ENCODE measurements at places on chromosomes 1 and 21.
A peak's percentile ranks its signal among the peaks of the same experiment; 100 is the strongest.

- no peak for DNase-seq
These were observed 214.7 kb downstream of the ADGRL2 start for GRCh38 chr1:82015444-82015843.

DNA sequence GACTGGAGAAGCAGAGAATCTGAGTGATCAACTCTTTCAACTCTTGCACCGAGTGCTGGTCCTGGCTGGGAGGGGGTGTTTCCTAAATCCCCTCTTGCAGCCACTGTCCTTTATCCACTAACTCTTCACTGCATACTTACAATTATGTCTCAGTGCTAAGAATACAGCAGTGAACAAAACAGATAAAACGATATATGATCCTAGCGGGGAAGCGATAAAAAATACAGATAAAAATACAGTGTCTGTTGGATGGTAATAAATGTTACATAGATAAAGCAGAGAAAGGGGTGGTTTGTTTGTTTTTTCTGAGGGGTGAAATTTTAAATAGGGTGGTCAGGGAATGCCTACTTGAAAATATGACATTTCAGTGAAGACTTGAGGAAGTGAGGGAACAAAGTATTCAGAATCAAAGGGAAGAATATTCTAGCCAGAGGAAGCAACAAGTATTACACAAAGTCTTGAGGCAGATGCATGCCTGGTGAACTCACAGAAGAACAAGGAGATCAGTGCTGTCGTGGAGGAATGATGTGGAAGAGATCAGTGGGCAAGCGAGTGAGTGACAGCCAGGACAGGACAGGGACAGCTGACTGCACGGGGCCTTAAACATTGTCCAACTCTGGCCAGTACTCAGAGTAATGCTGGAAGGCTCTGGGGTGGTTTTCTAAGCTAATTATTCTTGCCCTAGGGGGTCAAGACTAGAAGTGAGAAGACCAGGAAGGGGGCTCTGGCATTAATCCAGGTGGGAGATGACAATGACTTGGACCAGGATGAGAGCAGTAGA, 110.0 kb downstream of the APP start:
- no peak for DNase-seq

- no peak for DNase-seq
These were observed 504.7 kb downstream of the NUF2 start for GRCh38 chr1:163826500-163826899.

DNA sequence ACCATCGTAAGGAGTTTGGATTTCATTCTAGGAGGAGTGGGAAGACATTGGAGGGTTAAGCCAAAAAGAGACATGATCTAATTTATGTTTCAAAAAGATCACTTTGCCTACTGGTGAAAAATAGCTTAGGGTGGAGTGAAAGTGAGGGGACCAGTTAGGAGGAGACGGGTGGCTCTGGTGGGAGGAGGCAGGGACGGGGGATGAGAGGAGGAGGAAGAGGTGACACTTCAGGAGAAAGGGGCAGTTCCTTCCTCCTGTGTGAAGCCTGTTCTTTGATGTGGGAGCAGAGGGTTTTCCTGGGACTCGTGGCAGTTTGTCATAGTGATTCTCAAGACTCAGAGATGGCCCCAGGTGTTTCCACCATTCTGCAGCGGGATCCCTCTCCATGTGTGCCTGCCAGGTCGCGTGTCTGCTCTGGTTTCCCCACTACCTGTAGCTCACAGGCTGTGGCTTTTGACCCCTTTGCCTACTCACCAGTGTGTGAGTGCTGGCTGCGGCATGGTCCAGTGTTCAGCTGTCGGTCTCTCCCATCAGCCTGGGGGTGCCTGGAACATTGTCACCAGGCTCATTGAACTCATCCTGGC, 102.4 kb downstream of the CNIH3 start:
- no peak for DNase-seq

- DNase-seq, result no peak
These were observed 111.2 kb downstream of the FASLG start for GRCh38 chr1:172770071-172770470.

- peak; percentile 69 for DNase-seq
These were observed at the start of gene VAMP4 for GRCh38 chr1:171741872-171742576. TSS of gene VAMP4 (minus strand) at chr1:171742065. CDS start at chr1:171738414, 3,651 bp downstream.

DNA sequence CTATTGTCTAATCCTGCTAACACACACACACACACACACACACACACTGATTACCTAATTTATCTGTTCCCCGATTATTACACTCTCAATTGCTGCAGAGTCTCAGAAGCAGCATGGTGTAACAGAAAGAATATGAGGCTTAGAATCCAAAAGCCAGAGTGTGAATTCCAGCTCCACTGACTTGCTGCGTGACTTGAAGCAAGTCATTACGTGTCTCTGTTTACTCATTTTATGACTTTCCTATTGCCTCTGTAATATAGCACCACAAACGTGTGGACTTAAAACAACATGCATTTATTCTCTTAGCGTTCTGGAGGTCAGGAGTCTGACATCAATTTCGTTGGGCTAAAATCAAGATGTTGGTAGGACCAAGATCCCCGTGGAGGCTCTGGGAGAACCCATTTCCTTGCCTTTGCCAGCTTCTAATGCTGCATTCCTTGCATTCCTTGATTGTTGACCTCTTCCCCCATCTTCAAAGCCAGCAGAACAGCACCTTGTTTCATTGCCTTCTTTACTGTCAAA, 55.9 kb upstream of the ATP5PO start:
- no peak for DNase-seq

DNA sequence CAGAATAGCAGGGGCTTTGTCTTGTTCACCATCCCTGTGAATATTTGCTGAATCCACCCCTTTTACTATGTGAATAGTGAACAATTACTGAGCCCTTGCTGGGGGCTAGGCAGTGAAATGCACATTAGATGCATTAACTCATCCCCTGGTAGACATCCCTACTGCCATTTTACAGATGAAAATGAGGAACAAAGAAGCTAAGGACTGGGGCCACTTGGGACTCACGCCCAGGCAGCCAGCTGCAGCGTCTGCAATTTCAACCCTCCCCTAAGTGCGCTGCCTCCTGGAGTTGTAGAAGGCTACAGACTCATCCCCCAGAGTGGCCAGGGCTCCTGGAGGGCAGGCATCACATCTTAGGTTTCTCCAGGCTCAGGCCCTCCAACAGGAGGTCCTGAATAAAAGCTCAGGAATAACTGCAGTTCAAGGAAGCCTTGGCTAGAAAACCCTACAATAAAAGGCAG, 31.6 kb downstream of the CAPZB start:
- DNase-seq, result no peak

DNA sequence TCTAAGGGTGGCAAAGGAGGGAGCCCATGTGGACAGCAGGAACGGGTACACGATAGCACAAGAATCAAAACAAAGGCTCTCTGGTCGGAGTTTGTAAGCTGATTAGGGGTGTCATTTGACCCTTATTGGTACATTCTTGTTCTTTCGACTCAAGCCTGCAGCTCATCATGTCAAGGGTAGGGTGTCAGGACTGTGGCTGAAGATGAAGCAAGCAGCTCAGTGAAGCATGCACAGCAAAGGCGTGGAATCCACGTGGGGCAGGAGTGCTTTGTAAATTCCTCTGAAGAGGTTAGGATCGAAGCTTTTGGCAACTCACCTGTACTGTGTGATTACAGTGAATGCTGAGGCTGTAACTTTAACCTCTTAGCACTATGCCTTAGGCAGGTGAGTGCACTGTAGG, 4.7 kb upstream of the ABCB10 start:
- no peak for DNase-seq

DNA sequence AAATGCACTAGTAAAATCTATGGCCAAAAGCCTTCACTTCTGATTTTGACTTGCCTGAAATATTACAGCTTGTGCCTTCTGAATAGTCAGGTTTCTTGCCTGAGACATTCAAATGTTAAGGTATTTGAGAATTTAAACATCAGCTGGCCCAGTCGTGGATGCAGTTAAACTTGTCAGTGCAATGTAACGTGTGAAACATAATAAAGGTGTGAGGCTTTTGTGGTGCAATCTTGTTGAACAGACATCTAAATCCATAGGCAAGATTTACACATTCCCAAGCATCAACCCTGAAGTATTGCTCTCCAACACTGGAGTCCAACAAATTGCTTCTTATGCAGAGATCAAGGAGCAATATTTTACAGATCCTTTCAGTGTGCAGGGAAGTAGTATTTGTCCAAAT, 4.4 kb downstream of the CCN1 start:
- DNase-seq, result no peak

GRCh38 chr1:207084701-207085180, 3.9 kb upstream of the C4BPB start:
- DNase-seq, result no peak

DNA sequence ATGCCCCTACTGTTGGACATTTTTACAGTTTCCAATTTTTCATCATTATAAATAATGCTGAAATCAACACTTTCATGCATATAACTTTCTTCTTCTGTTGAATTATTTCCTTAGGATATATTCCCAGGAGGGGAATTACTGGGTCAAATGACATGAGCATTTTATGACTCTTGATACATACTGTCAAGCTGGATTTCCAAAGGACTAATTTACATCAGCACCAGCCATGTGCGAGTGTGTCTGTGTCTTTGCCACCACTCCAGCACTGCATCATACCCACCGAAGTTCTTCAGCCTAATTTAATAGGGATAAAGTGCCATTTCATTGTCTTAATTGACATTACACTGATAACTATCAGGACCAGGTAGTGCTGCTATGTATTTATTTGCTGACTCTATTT, 146.7 kb downstream of the CSMD2 start:
- no peak for DNase-seq

GRCh38 chr1:190453550-190453949, 24.1 kb downstream of the BRINP3 start:
- no peak for DNase-seq

GRCh38 chr1:171785766-171786165, 4.3 kb downstream of the METTL13 start:
- no peak for DNase-seq

- DNase-seq, result peak; percentile 35
These were observed 69.0 kb downstream of the VWA5B1 start for GRCh38 chr1:20359451-20360330.

GRCh38 chr1:202186327-202186726, 7.3 kb upstream of the LGR6 start:
- no peak for DNase-seq

GRCh38 chr1:248849152-248849551, 9.7 kb downstream of the ZNF692 start:
- DNase-seq, result no peak

- no peak for DNase-seq
These were observed 58.6 kb downstream of the ADARB1 start for GRCh38 chr21:45132841-45133573.

GRCh38 chr1:180881806-180882509, 30.7 kb upstream of the KIAA1614 start:
- DNase-seq, result no peak

- DNase-seq, result no peak
These were observed 59.3 kb upstream of the GNG12 start for GRCh38 chr1:67892476-67893125.

DNA sequence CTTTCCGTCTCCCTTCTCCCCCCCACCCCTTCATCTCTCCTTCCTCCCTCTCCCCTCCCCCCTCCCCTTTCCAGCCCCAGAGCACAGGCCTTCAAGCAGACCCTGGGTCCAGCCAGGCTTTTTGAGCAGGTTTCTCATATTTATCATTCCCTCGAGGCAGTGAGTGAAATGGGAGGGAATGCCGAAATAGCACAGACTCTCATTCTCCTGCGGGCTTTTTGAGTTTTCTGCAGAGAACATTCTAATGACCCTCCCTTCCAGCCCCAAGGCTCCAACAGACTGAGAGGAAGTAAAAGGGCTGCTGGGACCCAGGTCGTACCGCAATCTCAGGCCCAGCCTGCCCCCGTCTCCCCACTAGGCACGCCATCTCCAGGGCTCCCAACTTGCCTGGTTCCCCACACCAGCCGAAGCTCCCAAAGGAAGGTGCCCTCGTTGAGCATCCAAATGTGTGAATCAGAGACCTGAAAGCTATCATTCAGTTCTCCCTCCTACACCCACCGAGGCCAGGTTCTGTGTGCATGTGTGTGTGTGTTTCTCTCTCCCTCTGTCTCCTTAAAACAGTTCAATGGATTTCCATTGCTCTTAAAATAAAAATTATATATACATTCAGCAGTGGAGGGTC, 22.3 kb downstream of the ACTA1 start:
- no peak for DNase-seq

- no peak for DNase-seq
These were observed 205.3 kb downstream of the FGGY start for GRCh38 chr1:59502009-59502691.

DNA sequence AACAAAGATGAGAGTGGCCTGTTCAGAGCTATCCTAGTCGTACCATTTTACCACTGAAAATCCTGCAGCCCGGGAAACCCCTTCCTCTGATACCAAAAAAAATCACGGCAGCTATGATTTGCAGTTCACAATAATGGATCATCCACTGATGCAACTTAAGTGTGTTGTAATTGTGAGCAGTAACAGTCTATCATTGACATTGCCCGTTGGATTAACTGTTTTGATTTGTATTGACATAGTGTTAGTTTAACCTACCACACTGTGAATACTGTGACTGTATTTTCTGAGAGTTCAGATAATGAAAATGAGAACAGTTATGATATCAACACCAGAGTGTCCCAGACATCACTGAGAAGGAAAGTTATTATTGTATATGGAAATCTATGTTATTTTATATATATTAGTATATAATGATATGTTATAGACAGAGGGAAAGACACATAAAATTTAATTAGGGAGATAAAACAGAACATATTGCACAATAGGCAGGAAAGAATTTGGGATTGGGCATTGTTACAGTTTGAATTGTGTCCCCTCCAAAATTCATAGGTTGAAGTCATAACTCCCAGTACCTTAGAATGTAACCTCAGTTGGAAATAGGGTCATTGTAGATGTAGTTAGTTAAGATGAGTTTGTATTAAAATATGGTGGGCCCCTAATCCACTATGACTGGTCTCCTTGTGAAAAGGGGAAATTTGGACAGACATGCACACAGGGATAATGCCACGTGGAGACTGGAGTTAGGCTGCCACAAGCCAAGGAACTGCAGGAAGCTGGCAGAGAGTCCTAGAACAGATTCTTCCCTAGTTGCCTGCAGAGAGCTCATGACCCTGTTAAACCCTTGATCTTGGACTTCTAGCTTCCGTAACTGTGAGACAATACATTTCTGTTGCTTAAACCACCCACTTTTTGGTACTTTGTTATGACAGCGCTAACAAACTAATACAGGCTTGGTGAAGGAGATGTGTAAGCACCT, 54.4 kb downstream of the TLCD4 start:
- DNase-seq, result no peak

- DNase-seq, result no peak
These were observed 71.3 kb downstream of the TMEM53 start for GRCh38 chr1:44602634-44603628.

GRCh38 chr1:55725378-55725777, 510.2 kb upstream of the USP24 start:
- no peak for DNase-seq
